Daoy (cell line): ENCODE measurements at places on chromosomes 1 and 21. TPM values are rescaled to one million over a fixed set of nuclear protein-coding genes. Genes with fewer than 3 reads are reported as not detected.
A peak's percentile ranks its signal among the peaks of the same experiment; 100 is the strongest.

- no peak for DNase-seq
These were observed 4.5 kb downstream of the PRDM15 start for GRCh38 chr21:41874611-41875010.

The ARHGAP29 gene
- total RNA-seq, result 54.6 and 54.9 TPM in 2 replicates

DNA sequence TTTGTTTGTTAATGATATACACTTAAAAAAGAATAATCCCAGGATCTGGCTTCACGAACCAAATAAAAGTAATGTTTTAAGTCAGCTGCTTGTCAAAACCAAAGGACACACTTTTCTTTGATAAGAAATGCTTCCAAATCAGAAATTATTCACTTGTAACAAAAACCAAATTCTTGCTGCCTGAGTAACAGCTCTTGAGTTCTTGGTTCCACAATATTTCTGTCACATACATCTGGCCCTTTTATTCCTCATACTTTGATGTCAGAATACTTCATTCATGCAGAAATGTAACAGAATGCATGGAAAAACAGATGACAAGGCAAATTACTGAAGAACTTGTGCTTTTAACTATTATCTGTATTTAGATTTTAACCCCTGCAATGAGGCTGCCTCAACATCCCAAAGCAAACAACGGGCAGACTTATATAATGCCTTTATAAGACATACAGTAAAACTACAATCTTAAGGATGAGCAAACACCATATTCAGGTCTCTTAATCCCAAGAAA lies 1.5 kb downstream of the VAMP4 start:
- DNase-seq, result no peak

DNA sequence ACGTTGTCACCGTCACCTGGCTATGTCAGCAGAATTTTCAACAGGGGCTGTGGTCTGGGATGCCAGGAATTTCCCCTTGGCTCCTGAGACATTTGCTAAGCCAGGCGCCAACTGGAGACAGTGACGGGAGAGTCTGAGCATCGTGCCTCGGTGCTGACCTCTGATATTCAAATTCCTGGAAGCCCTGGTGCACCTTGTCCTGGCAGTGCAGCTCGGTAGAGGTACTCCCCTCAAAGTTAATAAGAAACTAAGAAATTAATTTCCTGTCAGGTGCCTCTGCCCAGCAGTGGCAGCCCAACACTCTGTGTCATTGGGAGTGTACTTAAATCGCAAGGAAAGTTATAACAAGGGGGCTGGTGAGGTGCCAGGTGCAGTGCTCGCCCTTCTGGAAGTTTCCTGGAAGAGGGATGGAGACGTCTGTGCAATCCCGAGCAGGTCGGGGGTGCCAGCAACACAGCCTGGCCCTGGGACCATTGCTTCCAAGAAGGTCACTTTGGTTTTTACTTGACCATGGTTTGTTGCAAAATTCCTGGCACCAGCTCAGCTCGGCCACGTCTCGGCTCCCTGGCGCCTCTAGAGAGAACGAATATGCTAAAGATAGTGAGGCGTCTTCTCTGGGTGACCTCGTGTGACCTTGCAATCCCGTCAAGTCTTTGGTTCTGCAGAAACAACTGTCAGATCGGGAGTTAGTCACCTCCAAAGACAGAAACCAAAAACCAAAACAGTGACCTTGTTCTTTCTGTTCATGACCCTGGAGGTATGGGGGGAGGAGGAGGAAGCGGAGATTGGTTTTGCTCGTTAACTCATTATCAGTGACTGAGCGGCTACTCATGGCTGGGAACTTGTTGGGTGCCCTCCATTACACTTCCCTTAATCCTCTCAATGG lies 149.5 kb upstream of the VAMP3 start:
- no peak for DNase-seq

DNA sequence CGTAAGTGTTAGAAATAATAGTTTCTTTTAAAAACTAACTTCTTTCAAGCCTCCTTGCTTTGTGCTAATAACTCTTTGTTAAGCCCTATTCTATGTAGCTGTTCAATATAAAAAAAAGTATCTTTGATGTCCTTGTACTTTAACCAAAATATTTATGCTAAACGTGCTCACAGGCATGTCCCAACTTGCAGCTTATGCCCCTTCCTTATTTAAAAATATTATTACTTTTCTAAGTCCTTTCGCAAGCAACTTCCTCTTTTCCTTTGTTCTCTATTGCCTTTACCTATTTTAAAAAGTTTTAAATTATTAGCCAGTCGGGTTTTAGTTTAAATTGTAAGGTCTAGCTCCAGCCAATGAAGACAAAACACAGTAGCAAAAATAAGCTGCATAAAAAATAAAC lies 43.4 kb upstream of the NBPF3 start:
- no peak for DNase-seq

GRCh38 chr1:179938752-179939151 lies 15.9 kb upstream of the CEP350 start:
- DNase-seq, result no peak

The PDIK1L gene
- total RNA-seq, result 9.4 and 12.2 TPM in 2 replicates

GRCh38 chr1:236922190-236922589 lies 82.1 kb downstream of the MT1HL1 start:
- DNase-seq, result no peak

The LRRC38 gene
- total RNA-seq, result not detected in 2 replicates

The VASH2 gene
- 4.4 and 4.8 TPM in 2 replicates for total RNA-seq

- DNase-seq, result peak; percentile 11
These were observed 33.6 kb upstream of the THEM4 start for GRCh38 chr1:151942882-151943281.
